Activated CD4-positive, alpha-beta T cell treated with anti-CD3 and anti-CD28 coated beads, Interleukin-2, amount 50 U/mL, for 24 hours (primary cell): ENCODE measurements at places on chromosomes 4 and X.

DNA sequence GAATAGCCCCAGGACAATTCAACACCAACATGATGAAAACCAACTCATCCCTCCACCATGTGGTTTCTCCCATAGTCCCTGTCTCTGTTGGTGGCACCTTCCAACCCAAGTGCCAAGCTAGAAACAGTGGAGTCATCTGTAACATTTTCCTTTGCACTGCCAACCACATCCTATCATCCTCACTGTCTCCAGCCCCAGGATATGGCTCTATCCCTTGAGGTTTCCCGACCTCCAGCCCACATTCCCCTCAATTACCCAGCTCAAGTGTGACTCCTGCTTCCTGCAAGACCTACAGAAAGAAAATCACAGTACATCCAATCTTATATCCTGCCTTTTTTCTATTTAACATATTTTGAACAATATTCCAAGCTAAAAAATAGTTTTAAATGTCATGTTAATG, 24.2 kb downstream of the PNMA6F start:
- DNase-seq, result no peak

DNA sequence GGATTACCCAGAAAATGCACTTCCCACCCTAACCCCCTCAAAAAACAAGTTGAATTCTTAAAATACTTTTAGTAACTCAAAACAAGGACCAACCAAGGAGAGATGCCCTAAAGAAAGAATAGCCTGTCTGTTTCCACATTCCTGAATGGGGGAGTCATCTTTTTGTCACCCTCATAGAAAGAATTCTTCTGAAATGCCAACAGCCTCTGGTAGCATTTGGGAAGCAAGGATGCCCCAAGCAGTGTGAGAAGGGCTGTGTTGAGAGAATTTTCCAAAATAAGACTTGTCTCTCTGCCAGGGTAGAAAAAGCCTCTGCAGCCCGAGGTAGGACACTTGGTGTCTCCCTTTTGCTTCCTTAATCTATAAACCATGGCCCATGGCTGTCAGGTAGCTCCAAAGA, 173.1 kb upstream of the VCX3A start:
- no peak for DNase-seq

DNA sequence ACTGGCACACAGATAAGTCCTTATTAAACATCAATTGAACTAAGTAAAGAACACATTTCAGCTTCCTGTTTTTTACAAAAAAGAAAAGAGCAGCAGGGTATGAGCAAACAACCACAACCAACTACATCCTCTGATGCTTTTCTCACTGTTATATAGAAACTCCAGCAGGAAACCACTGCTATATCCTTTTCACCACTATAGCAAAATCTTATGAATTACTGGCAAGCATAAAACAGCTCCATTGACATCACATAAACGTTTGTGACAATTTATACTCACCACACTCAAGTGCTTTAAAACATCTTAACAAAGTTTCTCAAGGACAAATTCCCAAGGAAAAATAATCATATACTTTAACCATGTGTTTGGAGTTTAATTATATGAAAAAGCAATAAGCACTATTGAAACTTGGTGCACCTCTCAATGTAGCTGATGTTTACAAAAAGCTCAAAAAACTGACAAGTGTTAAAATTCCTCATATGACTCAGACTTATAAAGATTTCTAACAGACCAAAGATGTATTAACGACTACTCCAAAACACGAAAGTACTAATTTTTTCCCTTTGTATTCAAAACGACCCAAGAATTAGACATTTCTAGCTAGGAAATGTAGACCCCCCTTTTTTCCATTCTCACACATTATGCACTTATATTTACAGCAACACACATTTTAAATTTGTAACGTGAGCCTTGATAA, 12.9 kb downstream of the GPRIN3 start:
- no peak for DNase-seq

GRCh38 chr4:71559957-71560571, 221.2 kb downstream of the SLC4A4 start:
- DNase-seq, result no peak
